ENCODE measurements at places on chromosomes 6 and 20. TPM values are rescaled to one million over a fixed set of nuclear protein-coding genes. Genes with fewer than 3 reads are reported as not detected.

THBD gene
- total RNA-seq, result 79.8 TPM

- DNase-seq, result no peak
Measured at GRCh38 chr20:47782076-47782475, 3.2 kb downstream of the SULF2 start.

ARG1 gene
- total RNA-seq, result 0.87 TPM

GRCh38 chr6:71310261-71310660 is 21.6 kb downstream of the OGFRL1 start:
- no peak for DNase-seq

PHF1 gene
- 86.4 TPM for total RNA-seq

DNA sequence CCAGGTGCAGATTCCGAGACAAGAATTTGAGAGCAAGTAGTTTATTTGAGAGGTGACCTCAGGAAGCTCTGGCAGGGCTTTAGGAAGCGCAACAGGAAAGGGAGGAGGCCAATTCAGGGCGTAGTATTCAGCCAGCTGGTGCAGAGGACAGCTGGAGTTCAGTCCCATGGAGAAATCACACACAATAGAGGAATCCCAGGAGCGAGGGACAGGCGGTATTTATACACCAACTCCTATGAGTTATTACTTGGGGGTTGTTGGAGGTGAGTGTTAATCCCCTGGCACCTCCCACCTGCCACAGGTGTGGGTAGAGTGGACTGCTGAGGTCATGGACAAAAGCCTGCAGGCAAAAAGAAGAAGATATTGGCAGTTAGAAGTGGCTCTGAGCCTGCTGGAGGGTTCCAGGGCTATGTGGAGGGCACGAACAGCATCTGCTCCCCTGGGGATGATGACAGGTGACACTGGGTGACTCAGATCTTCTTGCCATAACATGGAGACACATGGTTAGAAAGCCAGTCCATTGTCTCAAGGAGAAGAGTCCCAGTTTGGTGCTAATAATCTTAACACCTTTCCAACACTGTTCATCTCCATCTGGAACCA is 13.9 kb upstream of the SULF2 start:
- no peak for DNase-seq

- DNase-seq, result no peak
Measured at GRCh38 chr6:14693301-14694192, 552.3 kb upstream of the JARID2 start.
